Thyroid gland (tissue), 4 donors: ENCODE measurements at places on chromosomes 2 and 18. TPM values are rescaled to one million over a fixed set of nuclear protein-coding genes. Genes with fewer than 3 reads are reported as not detected.

RAD51AP2 gene
- not detected for total RNA-seq

DUSP19 gene
- 5.9 TPM for total RNA-seq

ABCA12 gene
- not detected for total RNA-seq

NR4A2 gene
- total RNA-seq: 4.2 TPM

UBR3 gene
- total RNA-seq: 111 TPM
